ENCODE measurements at places on chromosomes 7 and 10. TPM values are rescaled to one million over a fixed set of nuclear protein-coding genes. Genes with fewer than 3 reads are reported as not detected.

GRCh38 chr7:1671594-1672451 lies 1.7 kb downstream of the ELFN1 start:
- H3K27me3 ChIP-seq: peaks cover 15% of the 10 kb centered on the region
- H3K4me1 ChIP-seq: peaks cover 16% of the 10 kb centered on the region
- H3K4me3 ChIP-seq: no peak overlapping the region

- no peaks in the 10 kb centered on the region for H3K4me1 ChIP-seq
- DNase-seq: no peak
- no peak overlapping the region for H3K27ac ChIP-seq
- H3K4me3 ChIP-seq: no peak overlapping the region
- H3K36me3 ChIP-seq: no peaks in the 10 kb centered on the region
Measured at GRCh38 chr10:6002809-6003510, 25.6 kb upstream of the IL15RA start.

DNA sequence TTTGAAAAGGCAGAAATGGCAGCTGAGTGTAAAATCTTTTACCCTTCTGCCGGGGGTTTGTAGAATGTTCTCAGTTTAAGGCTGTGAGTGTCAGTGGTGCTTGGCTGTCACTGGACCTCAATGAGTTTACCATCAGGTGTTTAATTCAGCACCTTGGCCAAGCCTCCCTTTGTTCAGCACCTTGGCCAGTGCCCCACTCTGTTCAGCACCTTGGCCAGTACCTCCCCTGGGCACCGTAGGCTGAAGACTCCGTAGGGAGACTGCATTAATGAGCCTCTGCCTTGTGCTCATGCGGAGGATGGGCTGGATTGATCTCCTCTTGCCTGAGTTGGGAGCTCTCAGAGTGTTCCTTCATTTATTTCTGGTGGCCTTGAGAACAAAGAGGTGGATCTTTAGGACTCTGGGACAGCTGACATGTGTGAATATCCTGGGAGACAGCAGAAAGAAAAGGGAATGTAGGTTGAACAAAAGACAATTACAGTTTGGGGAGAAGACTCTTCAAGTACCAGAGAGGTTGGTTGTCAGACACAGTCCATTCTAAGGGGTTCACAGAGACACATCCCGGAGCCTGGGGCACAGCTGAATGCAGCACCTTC lies 1.6 kb downstream of the FAM24A start:
- H3K36me3 ChIP-seq: no peaks in the 10 kb centered on the region
- peak; percentile 53 for DNase-seq
- H3K4me3 ChIP-seq: no peak overlapping the region
- no peak overlapping the region for H3K27ac ChIP-seq

DNA sequence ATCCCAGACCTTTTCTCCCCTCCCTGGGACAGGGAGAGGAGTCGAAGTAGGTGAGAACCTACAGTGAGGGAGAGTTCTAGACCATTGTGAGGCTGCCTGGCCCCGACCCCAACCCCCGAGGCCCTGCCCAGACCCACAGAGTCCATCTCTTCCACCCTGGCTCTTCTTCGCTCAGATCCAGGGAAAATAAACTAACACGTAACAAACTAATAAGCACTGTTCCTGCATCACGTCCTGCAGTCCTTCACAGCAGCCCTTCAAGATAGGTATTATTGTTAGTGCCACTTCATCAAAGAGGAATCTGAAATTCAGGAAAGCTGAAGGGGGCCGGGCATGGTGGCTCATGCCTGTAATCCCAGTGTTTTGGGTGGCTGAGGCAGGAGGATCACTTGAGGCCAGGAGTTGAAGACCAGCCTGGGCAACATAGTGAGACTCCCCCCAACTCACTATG lies at the start of gene SPACDR:
Gene SPACDR, minus strand, starts transcription at position 51 of the 451 bp plus-strand sequence. CDS start 235 bp downstream, outside the sequence.
- no peaks in the 10 kb centered on the region for H3K36me3 ChIP-seq
- H3K27me3 ChIP-seq: no peaks in the 10 kb centered on the region
- H3K27ac ChIP-seq: no peak within 1 kb of the TSS

DNA sequence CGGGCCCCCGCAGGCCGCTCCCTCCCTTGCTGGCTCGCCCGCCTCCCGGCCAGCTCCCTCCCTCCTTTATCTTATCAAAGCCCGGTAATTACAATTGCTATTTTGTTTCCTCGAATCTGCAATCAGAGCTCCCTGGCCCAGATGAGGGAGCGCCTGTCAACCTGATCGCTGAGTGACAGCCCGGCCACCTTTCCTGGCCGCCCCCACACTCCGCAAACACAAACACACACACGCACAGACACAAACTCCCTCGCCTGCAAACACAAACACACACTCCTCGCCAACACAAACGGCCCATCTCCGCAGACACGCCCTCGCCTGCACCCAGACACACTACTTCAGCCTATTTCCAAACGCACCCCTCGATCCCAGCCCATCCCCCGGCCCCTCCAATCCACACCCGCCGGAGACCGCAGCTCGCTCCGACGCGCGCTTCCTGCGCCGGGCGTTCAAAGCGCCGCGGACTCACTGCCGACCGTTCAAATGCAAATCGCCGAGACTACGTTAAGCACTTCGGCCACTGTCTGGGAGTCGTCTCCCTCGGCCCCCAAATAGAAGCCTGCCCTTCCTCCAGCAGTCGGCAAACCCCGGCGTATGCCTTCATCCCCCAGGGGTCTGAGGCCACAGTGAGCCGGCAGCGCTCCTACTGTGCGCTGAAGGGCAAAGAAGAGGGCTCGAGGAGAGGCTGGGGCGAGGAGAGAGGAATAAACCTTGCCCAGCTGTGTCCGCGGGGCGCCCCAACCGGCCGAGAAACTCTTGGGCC lies 3.0 kb upstream of the FGF8 start:
- H3K27ac ChIP-seq: no peak overlapping the region
- H3K4me1 ChIP-seq: peaks cover 49% of the 10 kb centered on the region
- H3K4me3 ChIP-seq: peak overlapping the region; percentile 25
- peaks cover 24% of the 10 kb centered on the region for H3K27me3 ChIP-seq

GRCh38 chr10:88386204-88386788 lies 196.8 kb downstream of the RNLS start:
- no peaks in the 10 kb centered on the region for H3K36me3 ChIP-seq
- peaks cover 18% of the 10 kb centered on the region for H3K4me1 ChIP-seq
- no peak for DNase-seq
- H3K27ac ChIP-seq: peak overlapping the region; percentile 40
- no peaks in the 10 kb centered on the region for H3K27me3 ChIP-seq

DNA sequence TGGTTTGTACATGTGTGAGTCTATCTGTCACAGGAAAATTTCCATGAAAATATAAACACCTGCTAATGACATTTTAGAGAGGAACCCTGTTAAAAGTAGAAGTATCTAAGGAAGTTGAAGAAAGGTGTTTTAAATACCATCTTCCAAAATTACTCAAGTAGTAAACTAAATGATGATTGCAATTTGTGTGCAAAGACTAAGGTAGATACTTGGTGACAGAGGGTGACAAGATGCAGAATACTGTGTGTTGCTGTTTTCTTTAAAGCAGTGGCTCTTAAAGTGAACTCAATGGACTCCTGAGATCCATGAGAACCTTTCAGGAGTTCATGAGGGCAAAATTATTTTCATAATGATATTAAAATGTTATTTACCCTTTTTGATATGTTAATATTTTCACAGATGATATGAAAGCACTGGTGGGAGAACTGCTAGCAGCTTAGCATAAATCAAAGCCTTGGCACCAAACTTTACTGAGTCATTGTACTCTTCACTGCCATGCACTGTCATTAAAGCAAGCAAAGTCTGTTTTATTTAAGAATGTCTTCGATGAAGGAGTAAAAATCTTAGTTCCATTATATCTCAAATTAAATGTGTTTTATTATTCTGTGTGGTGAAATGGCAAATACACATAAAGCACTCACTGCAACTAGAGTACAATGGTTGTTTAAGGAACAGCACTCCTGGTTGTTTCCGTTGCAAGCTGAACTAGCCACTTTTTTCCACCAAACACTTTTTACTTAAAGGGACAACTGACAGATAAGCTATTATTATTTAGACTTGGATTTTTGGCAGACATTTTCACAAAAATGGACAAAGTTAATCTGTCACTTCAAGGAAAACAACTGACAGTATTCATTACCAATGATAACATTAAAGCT lies 133.7 kb downstream of the LRRN3 start:
- H3K27ac ChIP-seq: no peak overlapping the region
- H3K4me1 ChIP-seq: peaks cover 4% of the 10 kb centered on the region
- H3K36me3 ChIP-seq: no peaks in the 10 kb centered on the region
- H3K4me3 ChIP-seq: no peak overlapping the region
- DNase-seq: no peak
- H3K27me3 ChIP-seq: no peaks in the 10 kb centered on the region

- no peak for DNase-seq
- H3K27me3 ChIP-seq: peaks cover 6% of the 10 kb centered on the region
- no peak overlapping the region for H3K4me3 ChIP-seq
Measured at GRCh38 chr7:128201690-128202085, 39.4 kb upstream of the LEP start.

DNA sequence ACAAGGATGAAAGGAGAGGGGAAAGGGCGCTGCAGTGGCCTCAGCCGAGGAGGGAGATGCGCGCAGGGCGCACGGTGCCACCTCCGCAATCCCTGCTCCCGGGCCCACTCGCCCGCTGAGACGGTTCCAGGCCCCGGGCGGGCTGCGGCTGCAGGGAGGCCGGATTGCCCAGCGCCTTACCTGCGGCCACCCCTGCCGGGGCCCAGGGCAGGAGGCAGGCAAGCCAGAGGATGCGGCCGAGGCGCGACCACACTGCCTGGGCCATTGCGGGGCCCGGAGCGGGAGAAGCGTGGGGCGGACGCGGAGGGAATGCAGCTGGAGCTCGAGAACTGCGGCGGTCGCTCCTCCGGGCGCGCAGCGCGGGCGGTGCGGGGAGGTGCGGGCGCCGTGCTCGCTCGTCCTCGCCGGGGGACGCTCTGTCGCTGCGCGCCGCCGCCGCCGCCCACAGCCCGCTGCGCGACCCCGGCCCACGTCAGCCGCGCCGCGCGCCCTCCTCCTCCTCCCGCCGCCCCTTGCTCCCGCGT lies at the start of gene TMEM130:
Gene TMEM130, minus strand, starts transcription at position 418 of the 524 bp plus-strand sequence. Its CDS starts 153 bp downstream, at position 265.
- no peaks in the 10 kb centered on the region for H3K36me3 ChIP-seq
- no peak for DNase-seq
- H3K4me1 ChIP-seq: no peaks in the 10 kb centered on the region
- peak within 1 kb of the TSS; percentile 9 for H3K4me3 ChIP-seq
- no peaks in the 10 kb centered on the region for H3K27me3 ChIP-seq
- H3K27ac ChIP-seq: no peak within 1 kb of the TSS

GRCh38 chr7:66720561-66720960 lies 20.0 kb upstream of the RABGEF1 start:
- no peak overlapping the region for H3K4me3 ChIP-seq
- no peaks in the 10 kb centered on the region for H3K27me3 ChIP-seq
- DNase-seq: no peak
- H3K4me1 ChIP-seq: no peaks in the 10 kb centered on the region
- no peaks in the 10 kb centered on the region for H3K36me3 ChIP-seq
- no peak overlapping the region for H3K27ac ChIP-seq

GRCh38 chr7:128090492-128090891 lies 59.3 kb upstream of the LRRC4 start:
- H3K27ac ChIP-seq: no peak overlapping the region
- peaks cover 37% of the 10 kb centered on the region for H3K36me3 ChIP-seq
- H3K4me1 ChIP-seq: no peaks in the 10 kb centered on the region
- DNase-seq: no peak
- no peak overlapping the region for H3K4me3 ChIP-seq

- no peaks in the 10 kb centered on the region for H3K36me3 ChIP-seq
- no peak overlapping the region for H3K27ac ChIP-seq
- peaks cover 19% of the 10 kb centered on the region for H3K4me1 ChIP-seq
- no peaks in the 10 kb centered on the region for H3K27me3 ChIP-seq
- no peak overlapping the region for H3K4me3 ChIP-seq
- DNase-seq: no peak
Measured at GRCh38 chr7:101843293-101844271, 26.2 kb downstream of the CUX1 start.

GRCh38 chr10:43976292-43976691 lies 327.6 kb upstream of the ZNF32 start:
- no peak overlapping the region for H3K4me3 ChIP-seq
- H3K36me3 ChIP-seq: no peaks in the 10 kb centered on the region
- H3K27me3 ChIP-seq: no peaks in the 10 kb centered on the region

GRCh38 chr10:79020605-79021004 lies 48.2 kb upstream of the ZMIZ1 start:
- no peaks in the 10 kb centered on the region for H3K36me3 ChIP-seq
- H3K4me1 ChIP-seq: peaks cover 7% of the 10 kb centered on the region
- no peak overlapping the region for H3K4me3 ChIP-seq
- no peaks in the 10 kb centered on the region for H3K27me3 ChIP-seq
- H3K27ac ChIP-seq: no peak overlapping the region

DNA sequence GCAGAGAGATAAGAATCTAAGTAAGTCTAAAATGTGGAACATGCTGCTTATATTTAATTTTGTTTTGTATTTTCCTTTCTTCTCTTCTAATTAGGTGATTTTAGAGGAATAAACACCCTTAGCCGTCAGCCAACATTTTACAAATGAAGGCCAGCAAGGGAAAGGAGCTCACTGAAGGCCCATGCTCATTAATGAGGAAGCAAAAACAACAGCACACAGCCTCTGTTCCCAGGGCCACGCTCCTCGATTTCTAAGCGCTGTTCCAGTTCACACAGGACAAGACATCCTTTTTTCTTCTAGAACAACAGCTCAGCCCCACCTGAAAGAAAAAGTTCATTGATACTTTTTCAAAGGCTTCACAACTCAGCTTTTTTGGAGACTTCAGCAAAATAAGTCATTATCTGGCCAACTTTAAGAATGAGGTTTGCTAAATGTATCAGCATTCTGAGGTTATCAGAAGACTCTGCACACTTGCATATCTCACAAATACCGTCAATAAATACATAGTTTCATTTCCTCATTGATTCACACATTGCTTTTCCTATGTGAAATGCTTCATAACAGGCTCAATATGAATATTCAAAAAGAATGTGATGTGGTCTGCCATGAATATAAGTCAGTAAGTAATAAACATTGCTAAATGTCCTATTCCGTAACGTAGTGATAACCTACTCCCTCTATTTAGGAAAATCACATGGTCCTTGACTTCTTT lies 34.8 kb upstream of the SFMBT2 start:
- DNase-seq: no peak
- H3K4me3 ChIP-seq: no peak overlapping the region
- no peak overlapping the region for H3K27ac ChIP-seq

DNA sequence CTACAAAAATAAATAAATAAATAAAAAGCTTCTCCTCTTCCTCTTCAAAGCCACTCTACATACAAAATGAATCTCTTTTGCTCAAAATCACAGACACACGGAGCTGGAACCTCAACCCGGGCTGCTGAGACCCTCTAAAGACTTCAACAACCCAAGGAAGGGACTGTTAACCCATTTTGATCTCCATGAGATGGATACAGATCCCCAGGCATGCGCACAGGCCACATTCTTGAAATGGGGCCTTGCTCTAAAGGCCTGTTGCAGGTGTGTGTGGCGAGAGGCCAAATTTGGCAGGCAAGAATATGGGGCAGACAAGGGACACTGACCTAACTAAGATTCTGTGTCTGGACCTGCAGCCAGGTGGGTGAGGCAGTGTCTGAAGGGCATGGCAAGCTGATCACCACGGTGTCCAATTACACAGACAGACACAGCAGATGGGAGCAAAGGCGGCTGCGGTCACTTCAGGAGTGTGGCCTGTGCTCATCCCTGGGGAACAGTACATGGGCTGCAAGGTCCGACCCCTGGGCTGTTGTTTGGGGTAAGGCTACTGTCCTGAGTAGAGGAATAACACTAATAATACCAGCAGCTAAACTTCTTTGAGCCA lies 219.8 kb downstream of the HECW1 start:
- no peaks in the 10 kb centered on the region for H3K36me3 ChIP-seq
- H3K27me3 ChIP-seq: no peaks in the 10 kb centered on the region
- no peaks in the 10 kb centered on the region for H3K4me1 ChIP-seq
- H3K4me3 ChIP-seq: no peak overlapping the region
- H3K27ac ChIP-seq: no peak overlapping the region

GRCh38 chr7:93015101-93015778 lies 102.5 kb downstream of the SAMD9 start:
- no peak overlapping the region for H3K4me3 ChIP-seq
- H3K36me3 ChIP-seq: no peaks in the 10 kb centered on the region
- H3K27ac ChIP-seq: no peak overlapping the region

DOCK1 gene
- total RNA-seq: 125 TPM

NRP1 gene
- total RNA-seq: 123 TPM

TFEC gene
- total RNA-seq: 2.5 TPM

SH2D4B gene
- total RNA-seq: 1.6 TPM

ENTPD1 gene
- total RNA-seq: 19.3 TPM
